ENCODE measurements at places on chromosomes 1 and 21.

DNA sequence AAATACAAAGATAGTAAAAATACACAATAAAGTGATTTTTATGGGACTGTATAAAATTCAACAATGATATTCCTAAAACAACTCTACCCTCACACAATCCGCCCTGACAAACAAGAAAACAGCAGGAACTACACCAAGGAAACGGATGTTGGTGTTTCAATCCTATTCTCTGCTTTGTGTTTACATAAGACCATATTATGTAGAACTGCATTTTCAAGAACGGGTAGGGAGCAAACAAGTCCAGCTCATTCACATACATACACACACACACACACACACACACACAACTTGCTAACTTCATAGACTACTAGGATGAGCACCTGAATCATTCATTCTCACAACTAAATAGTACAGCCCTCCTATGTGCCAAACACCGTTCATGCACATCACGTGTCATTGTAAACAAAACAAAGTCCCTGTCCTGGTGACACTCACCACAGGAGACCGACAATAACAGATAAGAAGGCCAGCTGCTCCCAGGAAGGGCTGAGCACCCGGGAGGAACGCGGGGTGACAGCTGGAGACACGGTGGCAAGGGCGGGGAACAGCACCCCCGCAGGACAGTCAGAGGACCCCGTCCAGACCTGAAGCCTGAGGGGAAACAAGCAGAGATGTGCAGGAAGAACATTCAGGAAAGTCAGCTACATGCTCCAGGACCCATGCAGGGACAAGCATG, 43.0 kb downstream of the NPHP4 start:
- DNase-seq, result no peak

GRCh38 chr1:206513312-206514111, 6.2 kb downstream of the RASSF5 start:
- DNase-seq, result no peak

GRCh38 chr1:36109041-36109679, 15.9 kb downstream of the COL8A2 start:
- no peak for DNase-seq

DNA sequence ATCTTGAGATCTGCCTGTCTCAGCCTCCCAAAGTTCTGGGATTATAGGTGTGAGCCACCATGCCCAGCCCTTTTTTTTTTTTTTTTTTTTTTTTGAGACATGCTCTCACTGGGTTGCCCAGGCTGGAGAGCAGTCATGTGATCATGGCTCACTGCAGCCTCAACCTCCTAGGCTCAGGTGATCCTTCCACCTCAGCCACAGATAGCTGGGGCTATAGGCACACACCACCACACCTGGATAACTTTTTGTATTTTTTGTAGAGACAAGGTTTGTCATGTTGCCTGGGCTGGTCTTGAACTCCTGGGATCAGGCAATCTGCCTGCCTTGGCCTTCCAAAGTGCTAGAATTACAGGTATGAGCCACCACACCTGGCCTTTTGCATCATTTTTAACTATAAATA, 17.7 kb upstream of the PRRC2C start:
- DNase-seq, result no peak

GRCh38 chr1:24992124-24992760, 62.2 kb upstream of the RUNX3 start:
- no peak for DNase-seq

GRCh38 chr1:155981266-155982088, 3.1 kb upstream of the ARHGEF2 start:
- no peak for DNase-seq

DNA sequence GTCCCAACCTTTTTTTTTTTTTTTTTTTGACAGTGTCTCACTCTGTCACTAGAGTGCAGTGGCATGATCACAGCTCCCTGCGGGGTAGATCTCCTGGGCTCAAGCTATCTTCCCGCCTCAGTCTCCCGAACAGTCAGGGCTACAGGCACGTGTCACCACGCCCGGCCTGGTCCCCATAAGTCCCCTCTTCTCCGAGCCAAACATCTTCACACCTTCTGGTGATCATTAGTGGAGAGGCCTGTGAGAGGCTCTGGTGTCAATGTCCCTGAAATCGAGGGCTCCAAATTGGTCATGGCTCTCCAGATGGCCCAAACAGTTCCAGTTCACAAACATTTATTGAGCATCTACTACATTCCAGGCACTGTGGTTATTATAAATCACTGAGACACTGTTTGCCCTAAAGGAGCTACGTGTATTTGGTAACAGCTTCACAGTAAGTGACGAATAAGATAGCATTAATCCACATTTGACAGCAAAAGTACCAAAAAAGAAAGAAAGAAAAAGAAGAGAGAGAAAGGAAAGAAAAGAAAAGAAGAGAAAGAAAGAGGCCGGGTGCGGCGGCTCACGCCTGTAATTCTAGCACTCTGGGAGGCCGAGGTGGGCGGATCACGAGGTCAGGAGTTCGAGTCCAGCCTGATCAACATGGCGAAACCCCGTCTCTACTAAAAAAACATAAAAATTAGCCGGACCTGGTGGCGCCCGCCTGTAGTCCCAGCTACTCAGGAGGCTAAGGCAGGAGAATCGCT, 867 bp upstream of the TIMM17A start:
- no peak for DNase-seq

DNA sequence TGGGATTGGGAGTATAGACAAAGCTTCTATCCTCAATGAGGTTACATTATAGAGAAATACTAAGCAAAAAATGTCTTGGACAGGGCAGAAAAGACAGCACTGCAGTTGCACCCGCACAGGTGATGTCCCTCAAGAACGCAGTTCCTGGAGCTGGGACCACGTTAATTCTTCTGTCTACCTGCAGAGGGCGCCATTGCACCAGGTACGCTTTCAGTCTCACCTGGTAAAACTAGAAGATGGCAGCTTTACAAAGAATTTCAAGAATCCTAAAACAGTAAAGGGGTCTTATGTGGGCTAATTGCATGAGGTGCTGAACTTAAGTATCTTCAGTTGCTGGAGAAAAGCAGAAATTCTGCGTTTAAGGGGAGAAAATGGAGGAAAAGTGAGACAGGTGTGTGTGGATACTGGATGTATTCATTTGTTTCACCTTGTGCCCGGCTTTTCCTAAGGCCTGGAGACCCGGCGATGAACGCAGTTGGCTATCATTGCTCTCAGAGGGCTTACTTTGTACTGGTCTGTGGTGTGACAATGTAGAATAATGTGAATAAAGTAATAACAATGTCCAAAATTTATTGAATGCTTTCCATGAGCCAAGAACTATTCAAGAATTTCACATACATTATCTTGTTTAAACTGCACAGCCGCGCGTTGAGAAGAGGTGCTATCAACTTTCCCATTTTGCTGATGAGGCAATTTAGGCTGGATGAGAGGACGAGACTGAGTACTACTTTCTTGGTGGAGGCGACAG, 276.3 kb upstream of the GREM2 start:
- DNase-seq, result peak; percentile 4

DNA sequence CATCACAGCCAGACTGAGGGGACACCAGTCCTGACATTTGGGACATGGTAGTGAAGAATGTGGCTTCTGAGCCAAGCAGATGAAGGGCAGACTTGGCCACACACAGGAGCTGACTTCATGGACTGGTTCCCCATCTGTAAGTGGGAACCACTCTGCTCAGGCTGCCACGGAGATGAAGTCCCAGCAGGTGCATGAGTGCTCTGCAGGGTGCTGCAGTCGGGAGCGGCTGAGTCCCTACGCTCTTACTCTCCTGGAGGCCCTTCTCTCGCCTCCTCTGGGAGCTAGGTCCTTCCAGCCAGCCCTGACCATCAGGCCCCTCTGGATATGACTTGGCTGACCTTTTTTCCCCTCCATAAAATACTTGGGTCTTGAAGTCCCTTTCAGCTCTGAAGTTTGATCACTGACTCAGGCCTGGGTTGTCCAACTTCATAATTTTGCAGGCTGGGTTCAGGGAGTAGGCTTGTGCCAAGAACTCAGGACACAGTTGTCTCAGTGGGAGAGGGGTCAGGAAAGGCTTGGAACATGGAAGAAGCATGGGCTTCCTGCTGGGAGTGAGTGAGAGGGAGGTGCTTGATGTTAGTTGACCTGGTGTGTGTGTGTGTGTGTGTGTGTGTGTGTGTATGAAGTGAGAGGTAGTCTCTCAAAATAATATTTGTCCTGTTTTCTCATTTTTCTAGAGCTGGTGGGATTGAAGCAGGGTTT, 21.0 kb upstream of the EPS8L3 start:
- DNase-seq, result no peak

DNA sequence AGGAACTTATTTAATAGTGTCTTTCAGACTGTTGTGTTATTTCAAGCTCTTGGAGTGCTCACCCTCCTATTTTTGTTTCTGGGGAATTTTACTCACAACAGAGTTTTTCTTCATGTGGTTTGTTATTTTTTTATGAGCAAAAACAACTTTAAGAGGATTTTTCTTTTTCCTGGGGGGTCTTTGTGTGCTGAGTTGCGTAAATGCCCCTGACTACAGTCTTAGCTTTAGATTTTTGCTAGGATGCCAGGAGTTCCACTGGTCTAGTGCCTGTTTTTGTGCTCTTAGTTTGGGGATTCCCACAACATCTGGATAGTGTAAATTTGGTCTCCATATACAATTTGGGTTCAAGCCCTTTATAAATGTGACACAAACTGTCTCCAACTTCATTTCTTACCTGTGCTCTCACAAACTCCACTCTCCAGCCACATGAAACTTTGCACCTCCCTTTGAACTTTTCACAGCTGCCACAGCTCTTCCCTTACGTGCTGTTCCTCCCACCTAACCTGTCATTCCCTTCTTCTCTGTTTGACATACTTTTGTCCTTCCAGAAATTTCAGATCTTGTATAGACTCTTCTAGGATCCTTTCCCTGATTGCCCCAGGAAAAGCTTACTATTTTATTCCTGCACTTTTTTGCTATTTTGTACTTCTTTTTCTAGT, 180.2 kb downstream of the CRB1 start:
- DNase-seq, result no peak

DNA sequence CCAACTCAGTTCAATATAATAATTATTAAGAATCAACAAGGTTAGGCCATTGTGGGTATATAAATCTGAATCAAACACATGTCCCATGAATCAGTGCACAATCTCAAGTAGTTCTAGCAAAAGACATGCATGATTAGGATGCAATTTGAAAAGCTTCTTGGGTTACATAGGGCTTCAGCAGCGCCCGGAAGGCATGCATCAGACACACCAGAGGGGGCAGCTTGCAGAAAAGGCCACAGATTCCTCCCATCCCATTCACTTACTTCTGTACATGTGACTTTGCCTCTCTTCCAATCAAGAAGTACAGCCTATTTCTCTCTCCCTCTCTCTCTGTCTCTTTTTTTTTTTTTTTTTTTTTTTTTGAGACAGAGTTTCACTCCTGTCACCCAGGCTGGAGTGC, 91.8 kb downstream of the KCNN3 start:
- DNase-seq, result no peak

GRCh38 chr1:228154670-228155571, 5.2 kb downstream of the GJC2 start:
- no peak for DNase-seq

GRCh38 chr21:41472753-41473548, 35.0 kb downstream of the TMPRSS2 start:
- no peak for DNase-seq

DNA sequence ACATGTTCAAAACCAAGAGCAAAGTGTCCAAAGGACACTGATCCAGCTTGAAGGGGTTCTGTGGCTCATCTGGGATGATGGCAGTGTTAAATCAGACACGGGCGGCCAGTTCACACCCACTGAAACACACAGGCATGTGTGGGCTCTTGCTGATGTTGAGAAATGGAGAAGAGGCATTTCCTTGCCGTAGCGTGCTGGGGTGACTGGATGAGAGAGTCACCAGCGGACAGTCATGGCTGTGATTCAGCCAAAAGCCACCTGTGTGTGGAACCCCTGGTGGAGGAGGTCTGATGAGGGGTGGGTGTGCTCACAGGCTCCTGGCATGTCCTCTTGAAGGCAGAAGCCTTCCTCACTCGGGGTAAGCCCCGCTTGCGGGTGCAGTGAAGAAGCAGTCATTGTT, 7.2 kb downstream of the C1orf35 start:
- no peak for DNase-seq

DNA sequence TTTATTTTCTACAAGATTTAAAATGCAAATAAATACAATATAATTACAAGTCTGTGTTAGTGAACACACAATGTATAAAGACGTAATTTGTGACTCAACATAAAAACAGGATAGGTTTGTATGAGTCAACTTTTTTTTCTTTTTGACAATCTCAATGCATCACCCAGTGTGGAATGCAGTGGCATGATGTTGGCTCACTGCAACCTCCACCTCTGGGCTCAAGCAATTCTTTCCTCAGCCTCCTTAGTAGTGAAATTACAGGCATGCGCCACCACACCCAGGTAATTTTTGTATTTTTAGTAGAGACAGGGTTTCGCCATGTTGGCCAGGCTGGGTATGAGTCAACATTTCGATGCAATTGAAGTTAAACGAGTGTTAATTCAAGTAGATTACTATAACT, 5.9 kb upstream of the SPRR2E start:
- no peak for DNase-seq

- no peak for DNase-seq
These were observed 230.0 kb upstream of the B3GALT2 start for GRCh38 chr1:193416226-193417024.

GRCh38 chr1:191016765-191017164, 539.1 kb upstream of the BRINP3 start:
- no peak for DNase-seq

DNA sequence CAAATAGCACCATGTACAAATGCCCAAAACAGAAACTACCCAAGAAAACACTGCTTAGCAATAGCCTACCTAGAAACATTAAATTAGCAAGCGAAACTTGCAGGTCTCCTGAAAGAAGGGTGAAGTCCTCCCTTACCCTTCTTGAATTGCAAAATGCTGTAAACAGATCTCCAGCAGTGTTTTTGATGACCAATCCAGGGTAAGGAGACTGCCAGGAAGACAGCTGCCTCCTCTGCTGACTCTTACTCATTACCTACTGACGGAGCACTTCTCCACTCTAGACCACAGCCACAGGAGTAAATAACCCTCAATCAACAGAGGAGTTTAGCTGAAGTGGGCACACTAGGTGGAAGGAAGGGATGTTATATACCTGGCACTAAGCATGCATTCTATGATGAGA, 32.2 kb upstream of the GADD45A start:
- DNase-seq, result no peak

DNA sequence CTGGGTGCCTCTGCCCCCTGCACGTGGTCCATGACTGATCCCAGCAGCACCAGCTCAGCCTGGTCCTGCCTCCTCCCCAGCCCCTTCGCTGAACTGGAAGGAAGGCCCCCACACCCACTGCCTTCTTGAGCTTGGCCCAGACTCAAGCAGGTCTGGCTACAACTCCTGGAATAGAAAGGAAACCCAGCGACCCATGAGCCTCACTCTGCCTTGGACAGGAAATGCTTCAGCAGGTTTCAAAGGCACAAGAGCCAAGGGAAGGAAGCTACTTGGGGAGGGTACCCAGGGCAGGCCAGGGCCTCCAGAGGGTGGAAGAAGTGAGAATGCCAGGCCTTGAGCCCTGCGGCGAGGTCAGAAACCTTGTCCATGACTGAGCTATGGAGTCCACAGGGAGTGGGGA, 35.9 kb upstream of the RD3 start:
- no peak for DNase-seq

All from NCI-H524 treated with DMSO at 0.1 percent for 48 hours (cell line).